ENCODE measurements at places on chromosomes 11 and 22. TPM values are rescaled to one million over a fixed set of nuclear protein-coding genes. Genes with fewer than 3 reads are reported as not detected.
A peak's percentile ranks its signal among the peaks of the same experiment; 100 is the strongest.

DNA sequence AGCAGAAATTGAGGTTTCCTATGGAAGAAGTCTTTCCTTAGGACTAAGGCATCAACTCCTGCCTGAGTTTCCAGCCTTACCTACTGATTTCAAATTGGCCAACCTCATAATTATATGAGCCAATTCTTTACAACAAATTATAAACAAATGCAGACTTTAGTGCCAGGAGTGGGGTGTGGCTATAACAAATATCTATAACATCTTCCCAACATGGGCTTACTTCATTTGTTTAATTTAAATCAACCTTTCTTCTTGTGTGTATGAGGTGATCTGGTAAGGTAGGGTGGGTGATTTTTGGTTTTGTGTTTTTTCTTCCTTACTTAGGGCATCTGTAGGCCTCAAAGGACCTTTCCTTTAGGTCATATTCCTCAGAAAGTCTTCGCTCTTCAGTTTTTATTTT lies 354.9 kb downstream of the SHANK2 start:
- DNase-seq = no peak

DNA sequence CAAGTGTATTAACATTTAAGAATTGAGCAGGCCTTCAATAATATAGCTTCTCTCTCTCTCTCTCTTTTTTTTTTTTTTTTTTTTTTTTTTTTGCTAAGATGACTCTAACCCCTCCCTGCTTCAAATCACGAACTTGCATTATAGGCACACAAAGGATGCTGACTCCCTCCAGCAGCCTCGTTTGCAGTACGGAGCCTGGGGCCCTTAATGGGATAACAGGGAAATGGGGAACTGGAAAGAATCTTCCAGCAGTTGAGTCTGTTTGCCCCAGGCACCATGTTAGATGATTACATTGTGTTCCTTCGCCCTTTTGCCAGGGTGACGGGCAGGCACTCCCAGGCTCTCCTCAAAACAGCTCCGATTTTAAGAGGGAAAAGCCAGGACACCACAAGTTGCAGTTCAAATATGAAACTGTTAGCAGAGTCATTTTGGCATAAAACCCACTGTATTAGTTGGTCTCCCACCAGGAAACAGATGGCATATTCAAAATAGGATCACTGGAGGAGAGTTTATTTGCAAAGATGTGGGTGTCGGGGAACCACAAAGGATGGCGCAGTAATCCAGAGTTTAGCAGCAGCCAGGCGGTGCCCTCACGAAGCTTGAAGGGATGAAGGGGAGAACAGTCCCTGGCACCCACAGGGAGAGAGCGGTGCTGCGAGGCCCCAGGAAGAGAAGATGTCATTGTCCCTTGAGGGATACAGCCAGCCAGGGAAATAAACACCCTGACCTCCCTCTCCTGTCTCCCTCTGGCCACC lies 26.5 kb upstream of the TREH start:
- no peak overlapping the region for H3K4me3 ChIP-seq
- DNase-seq = no peak
- peaks cover 5% of the 10 kb centered on the region for H3K27me3 ChIP-seq
- H3K27ac ChIP-seq = peak overlapping the region; percentile 79
- peaks cover 2% of the 10 kb centered on the region for H3K36me3 ChIP-seq

- no peak overlapping the region for H3K27ac ChIP-seq
- no peaks in the 10 kb centered on the region for H3K27me3 ChIP-seq
These were observed 26.8 kb downstream of the ANO1 start for GRCh38 chr11:70104961-70105360.

The VEGFB gene
- total RNA-seq = 51.1 TPM

DNA sequence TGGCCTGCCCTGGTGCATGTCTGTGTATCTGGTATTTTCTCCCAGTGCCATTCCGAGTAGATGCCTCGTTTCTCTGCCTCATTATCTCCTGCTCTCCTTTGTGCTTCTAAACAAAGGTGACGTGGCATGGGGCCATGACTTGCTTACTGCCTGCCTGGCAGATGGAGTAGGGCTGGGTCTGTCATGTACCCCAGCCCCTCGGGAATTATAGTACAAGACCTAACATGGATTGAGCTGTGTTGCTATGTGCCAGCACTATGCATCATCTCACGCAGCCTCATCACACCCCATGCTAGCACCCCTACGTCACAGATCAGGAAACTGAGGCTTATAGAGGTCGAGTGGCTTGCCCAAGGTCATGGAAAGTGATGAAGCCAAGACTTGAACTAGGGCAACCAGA lies 88.1 kb downstream of the GALNT18 start:
- H3K4me1 ChIP-seq = no peaks in the 10 kb centered on the region
- H3K27me3 ChIP-seq = no peaks in the 10 kb centered on the region
- no peaks in the 10 kb centered on the region for H3K36me3 ChIP-seq
- no peak overlapping the region for H3K27ac ChIP-seq
- no peak overlapping the region for H3K4me3 ChIP-seq

The RAB3IL1 gene
- total RNA-seq = not detected

DNA sequence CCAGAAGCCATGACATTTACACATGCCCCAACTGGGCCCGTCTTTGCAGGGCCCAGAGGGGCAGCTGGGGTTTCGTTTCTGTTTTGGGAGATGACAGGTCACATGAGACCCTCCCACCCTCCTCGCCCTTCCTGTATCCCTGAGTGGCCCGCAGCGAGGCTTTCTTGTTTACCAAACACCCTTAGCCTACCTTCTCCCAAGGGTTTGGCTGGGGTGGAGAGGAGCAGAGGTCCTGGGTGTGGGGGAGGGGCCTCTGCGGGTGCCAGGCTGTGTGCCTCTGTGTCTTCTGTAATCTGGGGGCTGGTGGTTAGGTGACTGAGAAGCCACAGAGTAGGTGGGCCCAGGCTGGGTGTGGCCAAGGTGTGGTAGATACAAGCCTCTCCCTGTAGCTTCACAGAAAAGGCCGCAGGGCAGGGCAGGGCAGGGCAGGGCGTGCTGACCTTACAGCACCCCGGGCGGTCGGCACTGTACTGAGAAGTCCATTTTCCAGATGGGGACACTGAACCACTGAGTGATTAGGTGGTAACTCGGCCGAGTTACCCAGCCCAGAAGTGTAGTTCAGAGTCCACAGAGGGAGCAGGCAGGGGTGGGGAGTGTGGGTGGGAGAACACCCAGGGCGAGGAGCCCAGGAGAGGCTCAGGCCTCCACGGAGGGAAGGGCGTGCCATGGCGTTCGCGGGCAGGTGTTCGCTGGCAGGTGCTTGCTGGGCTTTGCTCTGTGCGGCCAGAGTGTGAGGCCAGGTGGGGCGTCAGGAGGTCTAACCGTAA lies 8.7 kb downstream of the PRR5 start:
- H3K27ac ChIP-seq = peak overlapping the region; percentile 50
- no peaks in the 10 kb centered on the region for H3K27me3 ChIP-seq
- no peak for DNase-seq

DNA sequence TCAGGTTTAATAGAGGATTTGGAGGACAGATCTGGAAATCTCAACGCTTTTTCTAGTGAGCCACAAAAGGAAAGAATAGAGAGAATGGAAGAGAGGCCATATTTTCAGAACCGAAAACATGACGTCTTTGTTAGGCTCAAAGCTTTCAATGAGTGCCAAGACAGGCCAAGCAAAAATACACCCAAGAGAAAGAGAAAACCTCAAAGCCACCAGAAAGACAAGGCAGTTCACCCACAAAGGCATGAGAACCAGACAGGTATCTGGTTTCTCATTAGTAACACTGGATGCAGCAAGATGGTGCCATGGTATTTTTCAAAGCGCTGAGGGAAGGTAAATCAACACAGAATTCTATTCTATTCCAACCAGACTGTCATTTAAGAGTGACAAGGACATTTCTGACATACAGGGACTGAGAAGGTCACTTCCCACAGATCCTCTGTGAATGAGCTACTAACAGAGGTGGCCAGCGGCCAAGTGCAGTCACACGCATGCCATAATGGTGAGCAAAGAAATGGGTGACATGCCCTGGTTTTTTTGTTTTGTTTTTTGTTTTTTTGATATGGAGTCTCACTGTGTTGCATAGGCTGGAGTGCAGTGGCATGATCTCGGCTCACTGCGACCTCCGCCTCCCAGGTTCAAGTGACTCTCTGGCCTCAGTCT lies 41.9 kb downstream of the TOLLIP start:
- H3K4me3 ChIP-seq = no peak overlapping the region
- DNase-seq = no peak
- H3K4me1 ChIP-seq = peaks cover 15% of the 10 kb centered on the region
- no peak overlapping the region for H3K27ac ChIP-seq
- H3K36me3 ChIP-seq = peaks cover 4% of the 10 kb centered on the region
- H3K27me3 ChIP-seq = no peaks in the 10 kb centered on the region

The LRRC4C gene
- total RNA-seq = not detected

DNA sequence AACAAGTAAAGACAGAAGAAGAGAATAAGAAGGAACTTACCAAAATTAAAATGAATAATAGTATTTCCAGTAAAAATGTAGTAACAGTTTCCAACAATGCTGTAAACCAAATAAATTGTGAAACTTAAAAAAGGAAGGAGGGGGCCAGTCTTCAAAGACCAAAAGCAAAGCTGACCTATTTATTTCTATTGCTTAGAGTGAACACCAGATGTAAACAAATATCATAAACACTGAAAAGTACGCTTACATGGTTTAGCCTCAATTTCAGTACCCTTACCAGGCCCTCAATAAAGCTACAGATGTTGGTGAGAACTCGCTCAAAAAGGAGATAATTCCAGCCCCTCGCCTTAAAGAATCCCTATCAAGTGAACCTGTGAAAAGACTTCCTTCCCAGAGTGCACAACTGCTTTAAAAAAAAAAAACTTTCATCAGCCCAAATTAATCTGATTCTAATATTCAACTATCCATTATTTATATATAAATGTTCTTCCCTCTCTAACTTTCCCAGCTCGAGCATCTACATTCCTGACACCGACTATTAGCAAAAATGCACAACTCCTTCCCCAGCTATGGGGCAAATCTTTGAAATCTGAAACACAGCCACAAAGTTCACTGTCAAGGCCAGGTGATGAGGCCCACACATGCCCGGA lies 2.4 kb downstream of the PHF21A start:
- H3K36me3 ChIP-seq = peaks cover 5% of the 10 kb centered on the region
- peak overlapping the region; percentile 97 for H3K27ac ChIP-seq
- H3K27me3 ChIP-seq = no peaks in the 10 kb centered on the region
- DNase-seq = no peak
- H3K4me3 ChIP-seq = peak overlapping the region; percentile 94
- H3K4me1 ChIP-seq = peaks cover 60% of the 10 kb centered on the region

DNA sequence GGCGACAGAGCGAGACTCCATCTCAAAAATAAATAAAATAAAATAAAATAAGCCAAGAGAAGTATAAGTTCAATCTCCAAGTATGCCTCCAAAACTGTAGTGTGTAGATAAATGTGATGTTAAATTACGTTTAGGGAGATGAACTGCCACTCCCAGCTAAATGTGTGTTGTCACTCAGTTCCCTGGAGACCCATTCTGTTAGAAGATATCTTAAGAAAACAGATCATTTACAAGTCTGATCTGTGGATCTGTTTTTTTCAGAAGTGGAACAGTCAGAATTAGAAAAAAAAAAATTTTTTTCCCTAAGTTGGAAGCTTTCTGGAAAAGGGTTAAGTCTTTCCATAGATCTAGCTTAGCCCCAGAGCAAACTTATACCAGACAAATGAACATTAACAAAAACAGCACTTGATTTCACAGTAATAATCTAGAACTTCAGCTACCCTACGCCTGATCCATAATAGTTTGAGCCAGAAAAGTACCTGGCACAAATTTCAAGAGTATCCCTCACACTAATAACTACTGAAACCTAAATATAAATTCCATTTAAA lies 18.2 kb downstream of the CELF1 start:
- no peak overlapping the region for H3K4me3 ChIP-seq

The SAAL1 gene
- 26.6 TPM for total RNA-seq

DNA sequence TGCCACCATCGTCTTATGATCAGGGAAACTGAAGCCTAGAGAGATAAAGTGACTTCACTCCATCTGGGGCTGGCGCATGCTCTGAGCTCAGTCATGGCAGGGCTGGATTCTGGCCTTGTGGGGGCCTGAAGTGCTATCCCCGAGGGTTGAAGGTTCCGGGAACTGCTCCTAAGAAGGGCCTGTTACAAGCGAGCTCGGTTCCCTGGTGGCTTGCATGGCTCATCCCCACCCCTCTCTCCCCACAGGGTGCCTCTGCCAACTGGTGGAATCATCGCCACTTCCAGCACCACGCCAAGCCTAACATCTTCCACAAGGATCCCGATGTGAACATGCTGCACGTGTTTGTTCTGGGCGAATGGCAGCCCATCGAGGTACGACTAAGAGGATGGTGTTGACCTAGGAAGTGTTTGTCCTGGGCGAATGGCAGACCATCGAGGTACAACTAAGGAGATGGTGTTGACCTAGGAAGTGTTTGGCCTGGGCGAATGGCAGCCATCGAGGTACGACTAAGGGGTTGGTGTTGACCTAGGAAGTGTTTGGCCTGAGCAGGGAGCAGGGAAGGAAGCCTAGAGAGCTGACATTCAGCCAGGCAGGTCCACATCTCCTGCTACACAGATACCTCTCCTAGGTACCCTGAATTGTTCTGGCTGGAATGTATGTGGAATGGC lies 19.9 kb downstream of the FADS2 start:
- H3K4me1 ChIP-seq = no peaks in the 10 kb centered on the region
- no peak overlapping the region for H3K4me3 ChIP-seq
- H3K27me3 ChIP-seq = no peaks in the 10 kb centered on the region
- no peak for DNase-seq

The NCAM1 gene
- 0.15 TPM for total RNA-seq

The ART1 gene
- not detected for total RNA-seq

Data from activated CD4-positive, alpha-beta T cell treated with anti-CD3 and anti-CD28 coated beads, Interleukin-2, amount 10 ng/mL, durations not matched to agents 7 days and 5 days (primary cell).